ENCODE measurements at places on chromosomes 3 and 15.

DNA sequence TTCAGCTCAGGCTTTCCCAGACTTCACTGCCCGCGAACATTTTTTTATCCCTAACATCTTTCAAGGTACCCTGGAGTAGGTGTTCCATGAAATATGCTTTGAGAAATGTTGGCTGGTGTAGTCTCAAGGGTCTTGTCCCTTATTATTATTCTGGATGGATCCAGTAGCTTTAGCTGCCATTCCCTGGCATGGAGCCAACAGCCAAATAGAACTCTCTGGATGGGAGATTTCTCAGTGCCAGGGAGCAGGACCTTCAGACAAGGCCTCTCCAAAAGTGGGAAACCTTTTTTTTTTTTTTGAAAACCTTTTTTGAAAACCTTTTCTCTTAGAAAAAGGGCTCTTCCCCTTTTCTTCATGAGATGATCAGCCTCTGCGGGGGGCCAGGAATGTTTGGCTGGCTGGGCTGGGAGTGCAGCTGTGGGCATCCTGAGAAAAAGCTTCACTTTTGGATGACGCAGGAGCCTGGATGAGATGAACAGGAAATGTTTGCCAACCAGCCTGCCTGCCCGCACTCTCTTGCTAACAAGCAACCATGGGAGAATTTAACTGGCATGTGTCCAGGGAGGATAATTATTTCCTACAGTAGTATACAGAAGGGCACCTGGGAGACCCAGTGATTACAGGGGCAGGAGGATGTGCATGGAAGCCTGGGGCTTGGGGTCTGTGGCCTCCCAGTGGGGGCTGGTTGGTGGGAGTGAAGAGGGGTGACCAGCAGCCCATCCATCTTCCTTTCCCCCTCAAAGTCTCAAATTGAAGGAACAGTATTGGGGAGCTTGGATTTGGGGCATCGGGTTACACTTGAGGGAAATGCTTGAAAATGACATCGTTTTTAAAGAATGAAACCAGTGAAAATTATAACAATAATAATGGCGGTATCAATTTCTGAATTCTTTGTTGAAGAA lies 109.1 kb upstream of the LRIG1 start:
- DNase-seq, result peak; percentile 95

DNA sequence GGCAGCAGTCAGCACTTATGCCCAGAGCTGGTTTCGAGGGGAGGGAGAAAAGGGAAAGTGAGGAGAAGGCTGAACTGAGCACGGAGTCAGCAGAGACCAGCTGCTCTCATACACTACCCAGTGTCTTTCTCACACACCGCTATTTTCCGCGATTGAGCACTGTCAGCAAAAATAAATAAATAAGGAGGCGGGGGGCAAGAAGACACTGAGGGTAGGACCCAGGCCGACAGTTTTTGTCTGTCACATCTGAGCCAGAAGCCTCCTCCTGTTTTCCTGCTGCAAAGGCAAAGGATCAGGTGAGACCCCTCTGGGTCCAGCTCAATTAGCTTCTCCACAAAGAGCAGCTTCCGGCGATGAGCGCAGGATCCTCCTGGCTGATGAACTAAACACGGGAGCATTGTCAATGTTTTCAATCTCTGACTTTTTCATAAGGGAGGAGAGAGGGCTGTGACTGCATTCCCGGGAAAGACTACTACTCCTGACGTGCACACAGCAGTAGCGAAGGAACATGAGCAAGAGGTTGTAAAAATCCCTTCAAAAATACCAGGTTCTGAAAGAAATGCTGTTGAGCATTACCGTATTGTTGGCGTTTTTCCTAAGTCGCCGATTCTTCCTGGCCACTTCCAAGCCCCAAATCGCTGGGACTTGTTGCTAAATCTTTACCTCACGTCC lies 1.3 kb downstream of the FRMD5 start:
- peak; percentile 37 for DNase-seq

GRCh38 chr3:71063773-71064290 lies 519.7 kb downstream of the FOXP1 start:
- DNase-seq, result no peak

DNA sequence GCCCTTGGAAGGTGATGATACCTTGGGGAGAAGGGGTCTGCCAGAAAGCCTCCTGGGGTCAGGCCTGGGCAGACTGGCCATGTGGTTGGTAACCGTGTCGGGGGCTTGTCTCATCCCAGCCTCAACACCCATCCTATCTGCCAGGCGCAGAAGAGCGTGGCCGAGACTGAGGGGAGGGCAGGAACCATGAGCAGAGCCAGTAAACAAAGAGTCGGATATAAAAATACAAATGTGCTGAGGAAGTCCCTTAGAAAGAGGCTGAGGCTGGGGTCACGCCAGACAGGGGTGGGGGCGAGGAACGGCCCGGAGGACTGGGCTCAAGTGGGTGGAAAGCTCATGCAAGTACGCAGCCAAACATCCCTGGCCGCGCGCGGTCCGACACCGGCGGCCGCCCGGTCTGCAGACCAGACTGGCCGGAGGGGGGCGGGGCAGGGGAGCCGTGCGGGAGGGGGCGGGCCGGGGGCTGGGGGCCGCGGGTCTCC lies 1.9 kb downstream of the CAMK2N2 start:
- DNase-seq, result no peak

DNA sequence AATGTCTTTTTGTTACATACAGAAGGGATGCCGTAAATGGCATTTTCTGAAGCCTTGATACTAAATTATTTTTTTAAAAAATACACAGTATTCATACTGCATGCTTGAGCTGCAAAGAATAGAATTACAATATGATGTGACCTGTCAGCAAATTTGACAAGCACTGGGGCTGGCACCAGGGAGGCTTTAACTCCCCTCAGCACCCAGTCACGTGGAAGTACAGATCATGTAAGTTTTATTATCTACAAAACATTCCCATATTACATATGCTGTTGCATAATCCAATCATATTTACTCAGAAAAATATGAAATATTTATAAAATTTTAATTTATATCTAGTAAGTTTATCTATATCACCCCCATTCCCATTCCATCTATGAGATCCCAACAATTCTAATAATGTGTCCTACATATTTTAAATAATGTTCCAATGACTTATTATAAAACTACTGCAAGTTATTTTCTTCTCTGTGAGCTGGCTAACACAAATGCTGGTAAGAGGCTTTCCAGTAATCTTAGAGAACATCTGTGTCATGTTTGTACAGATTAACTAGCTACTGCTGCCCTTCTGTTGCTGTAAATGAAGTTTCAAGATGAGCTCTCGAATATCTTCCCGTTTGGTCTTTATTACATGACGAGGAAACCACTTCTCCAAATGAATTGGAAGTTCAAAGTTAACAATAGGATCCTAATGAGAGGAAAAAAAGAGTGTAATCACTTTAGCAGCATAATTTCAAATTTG lies 5.2 kb upstream of the IMPG2 start:
- no peak for DNase-seq

DNA sequence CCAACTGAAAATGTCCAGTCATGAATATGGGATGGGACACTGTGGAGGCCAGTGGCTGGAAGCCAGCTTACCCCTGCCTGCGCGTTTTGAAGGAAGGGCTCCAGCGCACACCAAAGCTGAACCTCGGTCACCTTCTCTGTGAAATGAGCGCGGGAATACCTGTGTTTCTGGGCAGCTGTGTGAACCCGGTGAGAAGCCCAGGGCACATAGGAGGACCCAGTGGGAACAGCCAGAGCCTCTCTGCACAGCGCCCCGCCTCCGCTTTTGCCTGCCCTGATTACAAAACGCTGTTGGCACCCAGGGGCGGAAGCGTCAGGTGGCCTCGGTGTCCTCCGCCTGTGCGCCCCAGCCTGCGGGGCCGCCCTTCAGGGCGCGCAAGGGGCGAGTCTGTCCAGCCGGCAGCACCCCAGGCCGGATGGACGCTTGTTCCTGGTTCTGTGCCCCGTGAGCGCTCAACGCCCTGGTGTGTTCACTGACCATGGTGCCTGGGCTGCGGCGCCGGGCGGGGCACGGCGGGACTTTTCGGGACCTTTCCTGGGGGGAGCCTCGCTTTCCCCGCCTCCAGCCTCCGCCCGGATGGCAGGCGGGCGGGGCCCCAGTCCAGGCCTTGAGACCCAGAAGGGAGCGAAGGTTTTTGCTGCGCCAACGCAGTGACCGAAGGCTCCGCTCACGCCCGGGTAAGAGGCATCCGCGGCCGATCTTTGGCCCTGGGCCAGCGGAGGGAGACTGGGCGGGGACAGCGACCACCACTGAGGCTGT lies at the start of gene SQOR:
Gene SQOR (plus strand): TSS at position 598 of the 759 bp plus-strand sequence. CDS start 23,895 bp downstream, outside the sequence.
- peak; percentile 56 for DNase-seq

DNA sequence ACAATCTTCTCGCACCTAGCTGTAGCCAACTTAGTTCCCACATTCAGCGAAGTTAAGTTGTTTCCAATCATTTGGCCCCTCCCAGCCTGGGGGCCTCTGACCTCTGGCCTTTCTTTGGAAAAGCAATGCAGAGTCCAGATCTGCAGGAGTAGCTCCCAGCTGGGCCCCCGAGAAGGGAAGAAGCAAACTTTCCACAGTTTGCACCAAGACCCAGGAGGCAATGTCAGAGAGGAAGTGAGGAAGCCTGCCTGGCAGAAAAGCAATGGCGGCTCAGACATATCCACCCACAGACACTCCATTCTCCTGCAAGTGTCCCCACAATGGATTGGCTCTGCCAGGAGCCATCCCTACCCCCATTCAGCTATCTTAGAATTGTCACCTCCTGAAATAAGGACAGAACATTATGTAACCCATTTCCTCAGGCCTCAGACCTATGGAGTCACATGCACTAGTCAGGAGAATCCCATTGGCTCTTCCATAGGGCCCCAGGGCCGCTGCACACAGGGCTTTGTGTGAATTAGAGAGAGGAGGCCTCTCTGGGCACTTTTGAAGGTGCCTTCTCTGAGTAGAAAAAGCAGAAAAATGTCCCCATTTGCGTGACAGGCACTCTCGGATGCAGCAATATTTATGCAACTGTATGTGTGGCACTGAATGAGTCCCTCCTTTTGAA lies 3.0 kb upstream of the BUB1B start:
- no peak for DNase-seq

Measured in astrocyte of the spinal cord (primary cell).